ENCODE measurements at places on chromosomes 5 and 9.

GRCh38 chr9:117555964-117556629 lies 141.2 kb upstream of the ASTN2 start:
- DNase-seq, result peak; percentile 58

- no peak for DNase-seq
These were observed 87.5 kb downstream of the SCAMP1 start for GRCh38 chr5:78447775-78448424.

DNA sequence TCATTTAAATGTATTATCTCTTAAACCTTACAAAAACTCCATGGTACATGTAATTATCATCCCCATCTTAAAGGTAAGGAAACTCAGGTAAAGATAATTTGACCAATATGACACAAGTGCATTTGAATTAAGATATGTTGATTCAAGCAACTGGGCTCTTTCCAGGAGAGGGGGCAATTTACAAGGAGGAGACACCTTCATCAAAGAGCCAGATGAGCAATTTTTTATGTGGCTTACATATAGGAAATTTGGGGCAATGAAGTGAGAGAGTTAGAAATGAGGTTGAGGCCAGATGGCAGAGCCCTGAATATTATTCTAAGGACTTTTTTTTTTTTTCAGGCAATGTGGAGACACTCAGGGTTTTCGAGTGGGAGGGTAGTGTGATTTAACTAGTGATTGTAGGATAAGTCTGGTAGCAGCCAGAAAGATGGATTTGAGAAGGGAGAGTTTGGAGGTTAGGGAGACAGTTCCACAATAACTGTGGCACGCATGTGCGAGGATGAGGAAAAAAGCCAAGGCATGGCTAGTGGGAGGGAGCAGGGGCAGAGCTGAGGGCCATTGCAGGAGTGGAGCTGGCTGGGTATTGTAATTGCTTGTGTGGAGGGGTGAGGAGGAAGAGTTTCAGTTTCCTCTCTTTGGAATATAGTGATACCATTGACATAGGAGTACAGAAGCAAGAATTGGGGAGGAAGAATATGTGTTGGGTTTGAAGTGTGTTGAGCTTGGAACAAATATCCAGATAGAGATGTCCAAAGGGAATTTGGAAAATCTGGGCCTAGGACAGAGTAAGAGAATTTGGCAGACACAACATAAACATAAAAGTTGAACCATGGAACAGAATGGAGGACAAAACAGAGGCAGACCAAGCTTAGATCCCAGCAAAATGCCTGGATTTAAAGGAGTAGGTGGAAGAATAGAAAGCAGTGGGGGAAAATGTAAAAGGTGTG lies 72.0 kb downstream of the ACTBL2 start:
- DNase-seq, result no peak

- DNase-seq, result no peak
These were observed 11.0 kb downstream of the RNF145 start for GRCh38 chr5:159198063-159199036.

DNA sequence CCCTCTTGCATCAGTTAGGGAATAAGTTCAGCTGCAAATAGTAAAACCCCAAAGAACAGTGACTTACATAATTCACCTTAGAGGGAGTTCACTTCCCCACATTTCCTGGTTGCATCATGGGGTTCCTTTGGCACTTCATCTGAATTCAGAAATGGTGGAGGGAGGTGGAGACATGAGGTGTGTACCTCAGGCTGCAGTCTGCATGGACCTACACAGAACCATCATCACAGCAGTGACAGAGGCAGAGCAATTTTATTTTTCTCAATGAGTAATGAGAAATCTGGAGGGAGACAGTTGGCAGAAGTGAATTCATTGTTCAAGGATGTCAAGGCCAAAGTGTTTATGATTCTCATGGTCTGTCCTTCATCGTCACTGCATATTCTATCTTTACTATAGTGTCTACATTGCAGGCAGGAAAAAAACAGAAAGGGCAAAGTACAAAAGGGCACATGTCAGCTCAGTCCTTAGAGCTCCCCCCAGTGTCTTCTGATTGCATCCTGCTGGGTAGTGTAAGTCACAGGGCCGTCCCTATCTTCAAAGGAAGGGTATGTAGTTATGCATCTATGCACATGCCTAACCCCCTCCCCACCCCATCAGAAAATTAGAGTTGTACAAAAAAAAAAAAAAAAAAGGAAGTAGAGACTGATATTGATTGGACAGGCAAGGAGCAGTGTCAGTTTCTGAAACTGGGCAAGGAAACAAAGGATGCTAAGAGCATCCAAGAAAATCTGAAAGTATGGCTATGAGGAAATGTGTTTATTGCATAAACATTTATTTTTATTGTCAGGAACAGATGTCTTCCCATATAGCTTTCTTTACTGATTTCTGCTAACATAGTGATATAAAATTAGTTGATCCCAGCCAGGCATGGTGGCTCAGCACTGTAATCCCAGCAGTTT lies 132.7 kb upstream of the APC start:
- peak; percentile 13 for DNase-seq

DNA sequence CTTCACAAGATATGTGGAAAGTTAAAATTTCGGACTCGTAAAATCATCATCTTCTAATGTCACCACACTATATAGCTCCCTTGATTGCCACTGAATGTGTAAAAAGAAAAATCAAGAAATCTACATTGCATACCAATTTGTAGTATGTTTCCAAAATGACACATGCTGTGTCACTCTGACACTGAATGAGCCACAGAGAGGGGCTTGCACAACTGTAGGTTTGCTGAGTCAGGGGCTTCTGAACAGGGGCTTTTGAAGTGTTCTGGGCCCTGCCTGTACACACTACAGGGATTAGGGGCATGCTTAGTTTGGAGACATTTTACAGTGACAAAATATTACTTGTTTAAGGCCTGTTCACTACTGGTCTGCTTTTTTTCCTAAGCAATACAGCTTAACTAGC lies 234.4 kb upstream of the GRAMD2B start:
- no peak for DNase-seq

DNA sequence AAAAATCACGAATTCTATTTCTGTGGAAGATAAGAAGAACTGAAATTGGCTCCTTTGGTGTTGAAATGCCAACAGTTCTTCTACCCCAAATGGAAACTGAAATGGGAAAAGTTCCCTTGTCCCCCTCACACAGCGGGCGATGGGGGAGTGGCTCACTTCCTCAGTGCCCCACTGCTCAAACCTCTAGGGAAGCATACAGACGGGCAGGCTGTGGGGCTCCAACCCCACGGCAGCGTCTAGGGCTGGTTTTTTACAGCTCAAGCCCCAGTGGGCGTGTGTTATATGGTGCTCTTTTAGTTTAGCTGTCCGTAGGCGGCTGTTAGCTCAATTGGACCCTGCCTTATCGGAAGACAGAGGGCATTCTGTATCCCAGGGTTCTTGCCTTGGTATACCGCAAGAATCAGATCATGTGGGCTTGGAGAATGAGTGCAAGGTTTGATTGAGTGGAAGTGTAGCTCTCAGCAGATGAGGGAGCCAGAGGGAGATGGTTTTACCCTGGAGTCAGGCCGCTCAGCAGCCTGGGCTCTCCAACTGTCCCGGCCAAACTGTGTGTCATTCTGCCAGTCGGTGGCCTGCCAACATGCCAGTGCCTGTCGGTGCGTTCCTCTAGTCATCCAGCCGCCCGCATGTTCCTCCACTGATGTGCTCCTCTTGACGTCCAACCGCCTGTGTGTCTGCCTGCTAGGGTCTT lies 166.3 kb upstream of the ZNF608 start:
- no peak for DNase-seq
